ENCODE measurements at places on chromosomes 7 and 10.

DNA sequence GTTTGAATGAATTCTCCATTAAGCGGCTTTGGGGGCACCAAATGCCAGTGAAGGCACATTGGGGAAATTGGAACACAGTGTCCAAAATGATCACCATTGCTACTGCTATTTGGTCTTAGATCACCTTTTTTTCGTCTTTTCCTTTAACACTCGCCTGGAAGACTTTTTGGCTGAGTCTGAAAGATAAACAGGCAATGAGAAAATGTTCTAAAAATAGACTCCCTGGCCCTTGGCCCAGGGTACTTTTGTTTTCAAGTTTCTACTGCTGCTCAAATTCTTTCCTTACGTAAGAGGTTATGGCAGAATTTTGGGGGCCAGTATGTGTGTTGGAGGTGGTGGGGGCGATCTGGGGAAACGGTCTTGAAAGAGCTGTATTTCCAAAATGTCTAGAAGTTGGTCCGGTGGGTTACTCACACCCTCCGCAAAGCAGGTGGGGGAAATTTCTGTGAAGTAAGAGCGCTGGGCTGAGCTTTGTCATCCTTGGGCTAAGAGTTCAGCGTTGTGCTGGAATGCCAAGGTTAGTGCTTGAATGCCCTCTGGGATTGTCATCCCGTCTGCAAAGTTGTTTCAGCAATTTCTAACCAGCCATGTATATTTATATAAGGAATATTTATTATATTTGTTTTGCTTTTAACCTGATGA lies 1.3 kb upstream of the ITPRIP start:
- DNase-seq: no peak

GRCh38 chr10:19252531-19252930 lies 203.9 kb downstream of the MALRD1 start:
- DNase-seq: no peak

DNA sequence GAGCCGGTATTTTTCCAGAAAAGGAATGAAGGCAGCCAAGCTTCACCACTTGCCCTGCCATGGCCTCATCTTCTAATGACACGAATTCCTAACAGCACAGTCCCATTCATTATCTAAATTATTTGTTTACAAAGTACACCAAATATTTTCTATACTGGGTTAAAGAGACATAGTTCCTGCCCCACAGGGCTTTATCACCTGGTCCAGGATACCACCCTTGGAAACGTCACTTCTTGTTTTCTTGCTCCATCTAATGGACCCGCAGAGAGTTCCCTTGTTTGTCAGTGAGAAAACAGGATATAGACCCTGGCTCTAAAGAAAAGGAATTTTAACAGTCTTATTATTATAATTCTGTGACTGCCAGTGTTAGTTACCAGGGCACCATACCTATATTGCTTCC lies 1165.4 kb downstream of the GATA3 start:
- DNase-seq: no peak

DNA sequence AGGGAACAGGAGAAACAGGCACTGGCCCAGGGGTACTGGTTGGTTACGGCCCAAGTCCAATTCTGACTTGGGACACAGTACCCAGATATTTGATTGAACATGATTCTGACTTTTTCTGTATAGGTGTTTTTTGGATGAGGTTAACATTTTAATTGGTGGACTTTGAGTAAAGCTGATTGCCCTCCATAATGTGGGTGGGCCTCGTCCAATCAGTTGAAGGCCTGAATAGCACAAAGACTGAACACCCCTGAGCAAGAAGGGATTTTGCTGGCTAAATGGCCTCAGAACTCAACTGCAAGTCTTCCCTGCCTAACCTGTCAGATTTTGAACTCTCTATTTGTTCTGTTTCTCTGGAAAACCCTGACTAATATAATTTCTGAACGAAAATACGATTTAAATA lies 222.6 kb downstream of the TEX36 start:
- DNase-seq: no peak

DNA sequence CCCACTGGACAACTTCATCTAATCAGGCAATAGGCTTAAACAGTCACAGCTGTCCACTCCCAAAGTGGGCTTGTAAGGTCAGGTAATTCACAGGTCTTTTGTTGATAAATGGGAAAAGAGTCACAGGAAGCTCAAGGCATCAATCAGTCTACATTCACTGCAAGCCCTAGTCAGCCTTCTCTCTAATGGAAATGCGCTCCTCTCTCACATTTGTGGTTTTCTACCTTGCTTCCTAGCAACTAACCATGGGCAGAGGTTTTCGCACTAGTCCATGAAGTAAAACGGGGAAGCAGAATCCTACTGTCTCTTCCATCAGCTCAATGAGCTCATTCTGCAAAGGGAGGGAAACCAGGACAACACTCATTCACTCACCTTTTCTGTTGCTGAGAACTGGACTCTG lies 53.5 kb upstream of the APBB1IP start:
- DNase-seq: no peak

DNA sequence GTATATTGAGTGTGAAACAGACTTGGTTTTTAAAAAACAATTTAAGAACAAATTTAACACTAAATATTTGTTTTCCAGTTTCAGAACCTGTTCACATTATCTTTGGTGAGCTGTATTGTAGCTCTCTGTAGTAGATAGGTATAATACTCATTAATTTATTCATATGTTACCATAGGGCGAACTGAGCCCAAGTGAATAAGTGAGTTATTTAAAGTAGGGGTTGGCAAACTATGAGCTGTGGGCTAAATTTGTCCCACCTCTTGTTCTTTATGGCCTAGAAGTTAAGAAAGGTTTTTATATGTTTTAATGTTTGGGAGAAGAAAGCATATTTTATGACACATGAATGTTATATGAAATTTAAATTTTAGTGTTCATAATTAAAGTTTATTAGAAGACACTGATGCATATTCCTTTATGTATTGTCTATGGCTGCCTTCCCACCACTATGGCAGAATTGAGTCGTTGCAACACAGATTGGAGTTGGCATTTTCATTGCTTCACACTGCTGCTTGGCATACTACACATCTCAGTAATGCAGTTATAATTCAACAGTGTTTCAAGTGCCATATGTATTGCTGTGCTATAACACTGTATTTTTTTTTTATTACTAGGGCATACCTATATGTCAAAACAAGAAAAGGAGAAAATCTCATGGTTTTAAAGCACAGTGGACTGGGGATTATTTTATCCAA lies 146.5 kb downstream of the ADK start:
- no peak for DNase-seq

- DNase-seq: no peak
Observed at GRCh38 chr10:85544956-85545355, 821.6 kb downstream of the GRID1 start.

DNA sequence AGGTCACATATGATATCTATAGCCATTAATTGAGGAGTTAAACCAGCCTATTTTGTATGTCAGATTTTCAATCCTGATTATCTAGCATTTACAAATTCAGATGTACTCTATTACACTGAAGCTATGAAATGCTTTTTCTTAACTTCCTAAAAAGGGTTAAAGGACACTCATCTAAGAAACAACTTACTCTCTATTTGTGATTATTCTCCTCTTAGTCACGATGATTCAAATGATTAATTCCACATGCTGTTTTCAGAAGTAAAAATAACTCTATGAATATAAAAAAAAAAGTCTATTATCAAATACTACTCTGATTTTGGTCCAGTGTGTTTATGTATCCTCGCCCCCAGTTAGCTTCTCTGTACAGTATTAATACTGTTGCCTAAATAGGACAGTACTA lies 1199.9 kb downstream of the GATA3 start:
- DNase-seq: no peak

- DNase-seq: no peak
Observed at GRCh38 chr10:69316313-69317059, 38.2 kb downstream of the HK1 start.

GRCh38 chr7:19210893-19211413 lies 65.7 kb upstream of the FERD3L start:
- no peak for DNase-seq

DNA sequence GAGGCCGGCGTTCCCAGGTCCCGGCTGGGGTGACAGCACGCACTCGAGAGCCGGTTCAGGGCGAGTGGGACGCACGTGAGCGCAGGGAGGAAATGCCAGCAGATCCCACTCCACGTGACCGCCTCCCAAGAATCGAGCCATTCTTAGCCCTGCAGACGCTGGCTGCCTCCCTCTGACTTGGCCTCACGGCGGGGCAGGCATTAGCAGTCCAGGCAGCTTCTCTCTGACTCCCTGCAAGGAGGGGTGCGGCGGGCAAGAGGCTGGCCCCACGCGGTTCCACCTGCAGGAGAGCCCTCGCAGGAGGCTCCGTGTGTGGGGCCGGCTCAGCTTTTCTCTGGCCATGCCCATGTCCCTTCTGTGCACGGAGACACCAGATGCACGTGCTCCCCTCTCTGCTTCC lies 10.1 kb downstream of the GPR146 start:
- no peak for DNase-seq

GRCh38 chr7:83751217-83751616 lies 102.3 kb upstream of the SEMA3E start:
- DNase-seq: no peak

GRCh38 chr7:10076660-10077300 lies 896.9 kb upstream of the PHF14 start:
- no peak for DNase-seq

GRCh38 chr7:102188746-102189145 lies 97.9 kb upstream of the SH2B2 start:
- no peak for DNase-seq

GRCh38 chr7:95295397-95295796 lies 28.9 kb downstream of the PON1 start:
- DNase-seq: no peak

GRCh38 chr10:114195079-114195478 lies 15.9 kb downstream of the TDRD1 start:
- DNase-seq: no peak

GRCh38 chr7:157404845-157405481 lies 68.2 kb downstream of the DNAJB6 start:
- no peak for DNase-seq

GRCh38 chr10:63653747-63654146 lies 132.5 kb downstream of the REEP3 start:
- DNase-seq: no peak

DNA sequence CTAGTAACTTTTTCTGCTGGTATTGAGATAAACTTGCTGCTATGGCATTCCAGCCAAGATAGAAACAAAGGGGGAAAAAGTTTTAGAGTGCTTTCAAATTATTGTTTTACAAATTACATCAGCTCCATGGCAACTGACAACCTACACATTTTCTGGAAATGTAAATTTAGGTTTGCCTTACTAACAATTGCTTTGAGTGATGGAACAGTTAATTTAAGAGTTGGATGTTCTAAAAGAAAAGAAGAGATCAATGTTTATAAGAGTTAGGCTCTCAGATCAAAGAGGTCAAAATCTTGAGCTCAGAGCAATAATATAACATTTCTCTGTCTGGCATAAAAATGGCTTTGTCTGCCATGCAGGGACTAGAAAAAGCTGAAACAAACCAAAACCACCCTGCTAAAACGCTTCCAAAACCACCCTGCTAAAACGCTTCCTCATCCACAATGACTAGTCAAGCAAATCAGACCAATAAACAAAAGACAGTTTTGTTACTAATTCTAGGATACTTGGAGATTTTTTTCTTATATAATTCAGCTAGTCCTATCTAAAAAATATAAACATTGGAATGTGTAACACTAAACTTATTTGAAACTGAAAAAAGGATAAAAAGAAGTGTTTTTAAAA lies 32.3 kb downstream of the ORC5 start:
- no peak for DNase-seq

DNA sequence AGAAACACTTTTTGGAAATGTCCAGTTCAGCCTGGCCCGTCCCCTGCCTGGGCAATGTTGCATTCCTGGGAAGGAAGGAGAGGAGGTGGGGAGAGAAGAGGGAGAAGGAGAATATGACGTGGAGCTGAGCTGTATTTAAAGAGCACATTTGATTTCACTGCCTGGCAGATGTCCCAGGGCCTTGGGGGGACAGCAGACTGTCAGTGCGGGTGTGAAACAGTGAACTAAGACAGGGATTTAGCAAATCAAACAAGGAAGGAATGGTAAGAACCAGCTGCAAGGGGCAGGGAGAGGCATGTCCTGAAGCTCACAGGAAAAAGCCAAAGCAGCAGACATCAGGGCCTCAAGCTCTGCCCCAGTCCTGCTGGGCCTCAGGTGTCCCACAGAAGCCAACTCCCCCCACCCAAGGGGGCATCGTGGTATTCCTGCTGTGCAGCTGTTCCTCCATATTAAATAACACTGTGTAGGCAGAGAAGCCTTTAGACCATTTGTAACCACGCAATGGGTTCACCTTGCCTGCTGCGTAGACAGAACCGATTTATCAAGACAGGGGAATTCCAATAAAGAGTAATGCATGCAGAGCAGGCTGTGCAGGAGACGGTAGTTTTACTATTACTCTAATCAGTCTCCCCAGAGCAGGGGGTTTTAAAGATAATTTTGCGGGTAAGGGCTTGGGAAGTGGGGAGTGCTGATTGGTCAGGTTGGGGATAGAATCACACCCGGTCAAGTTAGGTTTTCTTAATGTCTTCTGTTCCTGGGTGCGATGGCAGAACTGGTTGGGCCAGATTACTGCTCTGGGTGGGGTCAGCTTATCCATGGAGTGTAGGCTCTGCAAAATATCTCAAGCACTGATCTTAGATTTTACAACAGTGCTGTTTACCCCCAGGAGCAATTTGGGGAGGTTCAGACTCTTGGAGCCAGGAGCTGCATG lies 18.3 kb downstream of the LEP start:
- DNase-seq: no peak

DNA sequence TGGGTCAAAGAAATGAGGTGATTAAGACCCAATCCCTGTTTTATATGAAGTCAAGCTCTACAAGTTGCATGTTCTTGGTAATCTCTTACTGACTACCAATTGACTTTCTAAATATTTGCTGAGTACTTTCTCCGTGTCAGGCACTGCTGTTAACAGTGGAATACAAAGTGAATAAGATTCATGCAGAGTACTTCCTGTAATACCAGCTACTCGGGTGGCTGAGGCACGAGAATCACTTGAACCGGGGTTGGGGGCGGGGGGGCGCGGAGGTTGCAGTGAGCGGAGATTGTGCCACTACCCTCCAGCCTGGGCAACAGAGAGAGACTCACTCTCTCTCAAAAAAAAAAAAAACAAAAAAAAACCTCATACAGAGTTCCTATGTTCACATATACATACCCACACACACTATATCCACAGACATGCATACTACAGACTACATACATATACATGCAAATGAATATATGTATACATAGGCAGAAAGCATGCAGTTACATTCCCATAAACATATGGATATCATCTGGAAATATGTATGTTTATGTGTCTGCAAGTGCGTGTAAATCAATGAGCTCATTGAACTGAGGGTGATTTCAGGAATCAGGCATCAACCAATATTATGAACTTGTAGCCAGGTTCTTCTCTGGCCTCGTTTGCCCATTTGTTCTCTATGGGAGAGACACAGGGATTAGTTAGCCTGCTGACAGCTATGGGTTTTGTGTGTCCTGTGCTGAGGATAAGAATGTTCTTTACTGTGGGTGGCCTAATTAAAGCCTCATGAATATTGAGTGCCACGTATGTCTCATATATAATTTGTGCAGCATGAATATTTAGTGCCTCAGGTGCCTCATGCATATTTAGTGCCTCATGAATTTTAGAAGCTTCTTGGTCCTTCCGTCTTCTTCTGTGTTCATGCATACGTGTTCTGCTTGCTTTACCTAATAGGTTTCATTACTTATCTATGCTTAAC lies 73.9 kb downstream of the BICC1 start:
- no peak for DNase-seq
